ENCODE measurements at places on chromosomes 6 and 20.
A peak's percentile ranks its signal among the peaks of the same experiment; 100 is the strongest.

DNA sequence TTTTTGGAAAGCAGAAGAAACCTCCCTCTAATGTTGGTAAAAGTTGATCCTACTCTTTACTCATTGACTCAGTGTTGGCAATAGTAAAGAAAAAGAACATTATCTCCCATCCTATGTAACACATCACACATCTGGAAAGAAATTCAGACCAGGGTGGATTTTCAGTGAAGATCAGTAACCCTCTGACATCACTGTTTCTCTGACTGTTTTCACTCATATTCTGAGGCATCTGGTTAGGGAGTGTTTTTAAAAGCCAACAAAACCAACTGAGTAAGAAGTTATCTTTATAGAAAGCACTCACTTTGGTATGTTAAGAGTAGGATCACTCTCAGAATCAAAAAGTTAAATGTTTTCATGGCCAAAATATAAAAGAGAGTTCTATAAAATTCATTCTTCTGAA lies 143.6 kb downstream of the DST start:
- no peak for DNase-seq

DNA sequence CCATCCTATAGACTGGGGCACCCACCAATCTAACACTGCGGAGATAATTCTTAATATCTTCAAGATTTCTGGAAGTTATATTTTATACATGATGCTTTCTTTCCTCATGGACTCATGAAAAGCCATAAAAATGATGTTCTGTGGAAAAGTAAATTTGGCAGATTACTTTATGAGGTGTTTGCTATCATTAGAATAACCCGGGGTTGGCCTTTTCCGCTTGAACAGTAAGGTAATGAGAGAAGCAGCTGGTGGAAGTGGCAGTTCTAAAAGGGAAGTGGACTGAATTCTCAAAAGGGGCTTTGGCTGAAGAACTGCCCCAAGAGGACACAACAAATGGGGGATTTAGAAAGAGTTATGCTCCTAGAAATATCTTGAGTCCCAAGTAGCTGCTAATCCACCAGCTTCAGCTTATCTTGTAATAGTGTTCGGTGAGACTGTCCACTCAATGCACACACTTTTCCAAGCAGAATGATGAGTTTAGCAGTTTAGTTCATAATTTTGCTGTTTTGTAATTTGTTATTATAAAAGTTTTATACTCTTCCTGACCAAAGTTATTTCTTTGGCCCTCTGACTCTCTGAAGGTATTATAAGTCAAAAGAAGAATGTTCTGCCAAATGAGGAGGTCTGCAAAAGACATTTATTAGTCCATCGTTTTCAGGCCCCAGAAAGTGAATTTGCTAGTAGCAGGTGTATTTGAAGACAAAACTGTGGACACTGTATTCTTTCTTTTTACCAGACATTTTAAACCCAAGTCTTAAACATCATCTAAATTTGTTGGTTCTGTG lies 2.9 kb downstream of the ISM1 start:
- DNase-seq = no peak

DNA sequence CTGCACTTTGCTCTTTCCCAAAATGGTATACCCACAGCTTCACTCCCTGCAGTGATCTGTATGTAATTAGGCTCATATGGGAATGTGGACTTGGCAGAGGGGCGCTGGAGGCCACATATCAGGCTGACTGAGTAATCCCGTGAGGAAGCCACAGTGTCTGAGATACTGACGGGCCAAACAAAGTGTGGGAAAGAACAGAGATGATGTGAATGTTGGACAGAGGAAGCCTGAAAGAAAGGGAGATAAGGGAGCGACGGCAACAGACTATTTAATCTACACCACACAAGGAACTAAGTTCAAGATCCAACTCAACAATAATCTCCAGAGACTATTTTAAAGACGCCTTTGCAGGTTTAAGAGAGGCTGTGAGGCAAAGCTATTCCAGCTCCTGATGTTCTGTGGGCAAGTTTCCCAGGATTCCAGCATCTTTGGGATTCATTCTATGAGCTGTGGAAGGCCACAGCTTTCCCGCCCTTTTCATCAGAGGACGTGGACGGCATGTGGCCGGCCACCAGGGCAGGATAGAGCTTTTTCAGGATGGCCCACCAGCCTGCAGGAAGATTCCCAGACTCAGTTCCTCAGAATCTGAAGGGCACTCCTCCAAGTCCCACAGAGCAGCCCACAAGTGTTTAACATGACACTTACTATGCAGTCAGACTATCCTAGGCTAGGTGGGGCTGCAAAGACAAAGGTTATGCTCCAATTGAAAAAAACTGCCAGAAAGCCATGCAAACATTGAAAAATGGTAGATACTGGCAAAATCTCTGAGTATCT lies 237.5 kb downstream of the ATXN1 start:
- DNase-seq = no peak

GRCh38 chr6:51531623-51532022 lies 555.8 kb downstream of the PKHD1 start:
- DNase-seq = no peak

GRCh38 chr6:49966823-49967222 lies 2.6 kb downstream of the DEFB113 start:
- DNase-seq = no peak

- DNase-seq = no peak
Measured at GRCh38 chr6:98516866-98517265, 317.5 kb upstream of the POU3F2 start.

DNA sequence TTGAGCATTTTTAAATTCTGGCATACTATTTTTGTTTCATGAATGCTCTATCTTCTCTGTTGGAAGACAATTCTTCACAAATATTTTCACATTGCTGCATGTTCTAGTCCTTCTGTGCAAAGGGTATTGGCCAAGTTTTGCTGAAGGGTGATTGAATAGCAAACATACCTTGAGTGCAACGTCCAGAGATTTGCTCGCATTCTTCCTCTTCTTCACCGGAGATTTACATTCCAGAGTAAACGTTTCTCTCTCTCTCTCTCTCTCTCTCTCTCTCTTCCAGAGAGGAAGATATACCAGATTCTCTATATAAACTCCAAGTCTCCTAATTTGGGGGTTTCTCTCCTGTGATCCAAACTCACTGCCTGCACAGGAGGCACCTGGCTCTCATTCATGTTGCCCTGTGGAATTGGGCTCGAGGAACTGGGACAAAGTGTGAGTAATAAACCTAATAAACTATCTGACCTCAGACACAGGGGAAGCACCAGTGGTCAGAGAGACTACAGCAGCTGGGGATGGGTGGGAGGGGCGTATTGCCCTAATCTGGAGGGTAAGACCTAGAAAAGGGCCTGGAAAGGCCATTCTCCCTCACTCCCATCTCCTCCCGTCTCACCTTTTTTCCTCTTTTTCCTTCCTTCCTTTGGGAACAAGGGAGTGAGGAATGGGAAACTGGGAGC lies 1.1 kb upstream of the TREML1 start:
- DNase-seq = no peak

GRCh38 chr6:150857062-150857944 lies 8.2 kb upstream of the MTHFD1L start:
- DNase-seq = peak; percentile 86

GRCh38 chr6:162119341-162119740 lies 608.2 kb downstream of the PRKN start:
- no peak for DNase-seq

Data from ACHN (cell line).